ENCODE measurements at places on chromosomes 2 and 18. TPM values are rescaled to one million over a fixed set of nuclear protein-coding genes. Genes with fewer than 3 reads are reported as not detected.

DNA sequence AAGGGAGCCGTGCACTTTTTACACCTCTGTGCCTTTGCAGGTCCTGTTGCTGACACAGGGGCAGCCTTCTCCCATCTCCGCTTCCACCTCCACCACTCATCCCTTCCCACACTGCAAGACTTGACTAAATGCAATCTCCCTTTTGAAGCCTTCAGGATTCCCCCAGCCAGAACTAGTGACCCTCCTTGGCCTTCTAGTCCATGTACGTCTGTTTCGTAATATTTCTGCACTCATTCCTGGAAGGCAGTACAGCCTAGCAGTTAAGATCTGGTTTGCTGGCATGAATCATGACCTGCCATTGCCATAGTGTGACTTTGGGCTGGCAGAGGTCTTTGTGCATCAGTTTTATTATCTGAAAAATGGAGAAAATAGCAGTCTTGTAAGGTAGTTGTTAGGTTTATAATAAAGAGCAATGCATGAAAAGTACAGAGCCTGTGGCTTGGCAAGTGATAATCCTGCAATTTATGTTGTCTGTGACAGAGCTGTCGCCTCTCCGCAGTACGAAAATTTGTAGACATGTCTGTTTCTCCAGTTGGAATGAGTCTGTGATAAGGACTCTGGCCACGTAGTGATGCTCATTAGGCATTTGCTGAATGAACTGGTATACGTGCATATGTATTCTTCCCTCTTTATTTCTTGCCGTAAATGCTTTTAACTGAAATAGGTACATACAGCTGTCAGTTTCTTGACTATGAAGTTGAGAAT is 36.7 kb downstream of the NCK2 start:
- no peak for DNase-seq

DNA sequence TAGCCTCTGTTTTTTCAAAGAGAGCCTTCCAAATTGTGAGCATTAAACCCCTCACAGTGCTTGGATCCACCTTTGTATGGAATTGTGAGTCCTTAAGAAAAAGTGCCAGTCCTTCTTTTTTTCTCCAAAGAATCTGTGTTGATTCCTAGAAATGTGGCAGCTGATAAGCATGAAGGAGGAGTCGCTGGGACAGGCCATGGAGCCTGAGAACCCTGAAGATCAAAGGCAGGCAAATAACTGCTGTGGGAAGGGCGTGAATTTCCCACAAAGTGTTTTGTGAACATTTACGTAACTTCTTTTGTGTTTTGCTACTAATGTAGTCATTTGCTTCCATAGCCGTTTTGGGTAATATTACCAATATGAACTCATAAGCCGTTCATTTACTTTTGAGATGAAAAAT is 27.7 kb upstream of the CHMP1B start:
- no peak for DNase-seq

GRCh38 chr2:123164216-123164615 is 860.9 kb upstream of the CNTNAP5 start:
- DNase-seq, result no peak

The TMEM200C gene
- total RNA-seq, result 0.24 TPM

- DNase-seq, result no peak
Measured at GRCh38 chr2:1079873-1080799, 129.5 kb downstream of the SNTG2 start.

The SPR gene
- 53.9 TPM for total RNA-seq

GRCh38 chr18:35026407-35027061 is 14.7 kb upstream of the MAPRE2 start:
- DNase-seq, result no peak

DNA sequence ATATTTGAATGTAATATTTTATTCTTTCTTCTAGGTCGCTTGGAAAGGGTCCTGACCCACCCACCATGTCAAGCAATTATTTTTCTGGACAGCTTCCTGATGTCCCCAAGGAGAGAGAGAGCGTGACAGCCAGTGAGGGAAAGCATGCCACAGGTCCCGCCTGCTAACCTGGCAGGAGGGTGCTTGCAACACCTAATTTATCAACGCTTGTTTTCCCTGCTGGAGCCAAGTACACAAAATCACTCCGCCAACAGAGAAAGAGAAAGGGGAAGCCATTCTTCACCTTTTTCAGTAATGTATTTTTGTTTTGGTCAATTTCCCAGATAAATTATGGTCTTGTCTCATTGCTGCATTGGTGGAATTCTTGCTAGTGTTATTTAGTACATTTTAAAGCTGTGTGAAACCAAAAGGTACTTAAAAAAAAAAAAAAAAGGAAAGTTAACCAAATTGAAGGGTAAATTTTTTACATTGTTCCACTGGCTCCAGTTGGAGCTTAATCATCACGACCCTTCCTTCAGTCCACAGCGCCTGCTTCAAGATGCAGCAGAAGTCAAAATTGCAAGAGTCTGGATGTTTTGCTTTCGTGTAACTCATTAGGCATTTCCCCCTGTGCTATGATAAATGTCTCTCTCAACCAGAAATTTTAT is 88.5 kb upstream of the COPS8 start:
- no peak for DNase-seq

- no peak for DNase-seq
Measured at GRCh38 chr2:126913329-126913728, 14.6 kb downstream of the TEX51 start.

GRCh38 chr18:37935086-37935485 is 369.5 kb upstream of the CELF4 start:
- no peak for DNase-seq

The LDLRAD4 gene
- 29.3 TPM for total RNA-seq

The RFX8 gene
- not detected for total RNA-seq

DNA sequence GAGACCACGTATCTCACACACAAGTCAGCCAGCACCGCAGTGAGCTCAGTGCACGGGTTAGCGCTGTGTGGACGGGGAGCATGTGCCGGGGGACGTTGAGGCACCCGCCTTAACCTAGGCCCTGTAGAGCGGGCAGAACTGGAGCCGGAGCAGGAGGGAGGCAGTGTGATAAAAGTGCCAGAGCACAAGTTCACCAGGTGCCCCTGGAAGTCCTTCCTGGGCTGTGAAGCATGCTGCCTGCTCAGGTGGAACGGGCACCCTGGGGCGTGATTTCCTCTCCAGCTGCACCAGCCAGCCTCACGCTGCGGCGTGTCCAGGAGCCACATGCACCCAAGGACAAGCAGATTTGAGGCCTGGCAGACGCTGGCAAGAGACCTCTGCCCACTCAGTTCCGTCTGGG is 50.3 kb downstream of the ITGB1BP1 start:
- no peak for DNase-seq

The GTF2A1L gene
- not detected for total RNA-seq

The CCDC150 gene
- 0.97 TPM for total RNA-seq

The ALPI gene
- not detected for total RNA-seq

The IL18RAP gene
- total RNA-seq, result 0.30 TPM

DNA sequence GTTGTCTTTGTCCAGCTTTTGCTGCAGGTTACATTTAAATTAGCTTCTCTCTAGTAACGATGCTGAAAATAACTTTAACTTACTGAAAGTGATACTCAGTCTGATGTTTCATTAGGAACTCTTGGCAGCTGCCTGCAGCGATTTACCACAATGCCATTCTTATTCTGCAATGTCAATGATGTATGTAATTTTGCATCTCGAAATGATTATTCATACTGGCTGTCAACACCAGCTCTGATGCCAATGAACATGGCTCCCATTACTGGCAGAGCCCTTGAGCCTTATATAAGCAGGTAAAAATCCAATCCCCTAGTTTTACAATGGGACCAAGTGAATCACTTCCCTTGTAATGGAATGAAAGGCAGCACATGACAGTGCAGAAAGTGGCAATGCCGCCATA is 16.3 kb upstream of the MFF start:
- no peak for DNase-seq

The MZT2B gene
- total RNA-seq, result 554 TPM

The SCG2 gene
- not detected for total RNA-seq

The ACMSD gene
- not detected for total RNA-seq

The LOXL3 gene
- 3.6 TPM for total RNA-seq

DNA sequence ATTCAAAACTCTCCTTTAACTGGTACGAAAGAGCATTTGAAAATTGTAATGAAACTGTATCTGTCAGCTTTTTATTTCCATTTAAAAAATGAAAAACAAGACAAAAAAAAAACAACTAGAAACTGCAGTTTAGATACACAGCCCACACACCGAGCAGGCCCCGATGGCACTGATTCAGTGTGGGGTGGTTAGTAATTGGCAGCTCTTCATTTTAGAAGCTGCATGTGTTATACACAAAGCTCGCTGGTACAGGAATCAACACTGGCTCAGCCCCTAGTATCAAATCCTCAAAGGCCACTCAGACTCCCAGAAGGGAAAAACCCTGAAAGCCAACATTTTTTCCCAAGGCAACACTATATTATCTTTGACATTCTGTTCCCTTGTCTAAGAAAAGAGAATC is 30.5 kb upstream of the RMDN2 start:
- no peak for DNase-seq

DNA sequence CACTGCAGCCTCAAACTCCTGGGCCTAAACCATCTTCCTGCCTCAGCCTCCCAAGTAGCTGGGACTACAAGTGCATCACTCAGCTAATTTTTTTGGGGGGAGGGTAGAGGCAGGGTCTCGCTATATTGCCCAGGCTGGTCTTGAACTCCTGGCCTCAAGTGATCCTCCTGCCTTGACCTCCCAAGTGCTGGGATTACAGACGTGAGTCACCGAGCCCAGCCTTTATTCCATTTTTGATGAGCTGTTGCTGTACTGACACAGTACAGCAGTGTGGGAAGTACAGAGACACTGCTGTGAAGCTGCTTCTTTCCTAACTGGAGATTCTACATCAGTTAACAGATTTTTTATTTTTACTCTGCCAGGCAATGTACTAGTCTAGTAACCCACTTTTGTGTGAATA is 18.8 kb downstream of the PTRHD1 start:
- no peak for DNase-seq

The RAB17 gene
- 4.1 TPM for total RNA-seq

GRCh38 chr18:56988022-56988421 is 158.9 kb upstream of the BOD1L2 start:
- no peak for DNase-seq

- no peak for DNase-seq
Measured at GRCh38 chr2:128489526-128490273, 171.0 kb upstream of the HS6ST1 start.

The FAM228B gene
- total RNA-seq, result 23.7 TPM

DNA sequence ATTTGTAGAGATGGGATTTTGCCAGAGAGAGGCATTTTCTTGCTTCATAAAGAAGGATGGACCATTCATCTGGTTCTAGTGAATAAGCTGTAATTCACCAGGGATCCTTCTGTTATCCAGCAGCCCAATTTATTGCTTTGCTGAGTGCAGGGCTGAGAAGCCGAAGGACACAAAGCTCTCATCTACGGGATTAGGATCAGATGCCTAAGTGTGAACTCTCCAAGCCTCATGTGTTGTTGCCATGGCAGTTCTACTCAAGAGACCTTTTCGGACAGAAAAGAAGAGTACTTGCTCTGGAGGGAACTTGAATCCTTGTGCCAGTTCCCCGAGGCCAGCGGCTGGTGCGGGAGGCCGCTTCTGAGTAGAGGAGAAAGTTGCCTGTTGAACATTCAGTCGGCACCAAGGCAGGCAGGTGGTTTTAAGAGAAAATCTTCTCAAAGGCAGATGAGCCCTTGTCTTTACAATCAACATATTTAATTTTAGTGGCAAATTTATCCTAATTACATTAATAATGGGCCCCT is 38.4 kb upstream of the MBP start:
- no peak for DNase-seq

The CBLN2 gene
- total RNA-seq, result not detected

- DNase-seq, result no peak
Measured at GRCh38 chr2:44130441-44130840, 38.2 kb upstream of the PPM1B start.

GRCh38 chr18:78390348-78390951 is 589.2 kb upstream of the SALL3 start:
- DNase-seq, result no peak

GRCh38 chr18:4400911-4401310 is 54.2 kb downstream of the DLGAP1 start:
- DNase-seq, result no peak

The RBM43 gene
- 1.6 TPM for total RNA-seq

- DNase-seq, result no peak
Measured at GRCh38 chr2:156483741-156484173, 47.6 kb downstream of the GPD2 start.

DNA sequence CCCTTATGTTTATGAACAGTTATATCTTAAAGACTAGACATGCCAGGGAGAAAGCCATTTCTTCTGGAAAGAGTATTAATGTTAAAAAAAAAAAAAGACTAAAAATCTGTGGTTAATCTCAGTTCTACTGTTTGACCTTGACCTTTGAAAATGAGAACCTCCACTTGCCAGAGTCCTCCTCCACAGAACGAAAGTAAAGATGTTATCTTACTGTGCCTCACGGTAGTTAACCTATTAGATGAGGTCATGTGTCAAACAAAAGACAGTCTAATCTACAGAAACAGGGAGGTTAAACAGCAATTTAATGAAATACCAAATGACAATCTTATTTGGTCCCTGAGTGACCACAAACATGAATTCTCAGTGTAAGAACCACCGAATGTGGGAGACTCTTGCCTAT is 51.2 kb downstream of the SLC14A2 start:
- no peak for DNase-seq

Data from Right ventricle myocardium superior (tissue), 1 donor.